Stimulated activated CD8-positive, alpha-beta memory T cell treated with anti-CD3 and anti-CD28 coated beads, Interleukin-7, amount 100 ng/mL, for 24 hours (primary cell): ENCODE measurements at places on chromosomes 3 and 15.
A peak's percentile ranks its signal among the peaks of the same experiment; 100 is the strongest.

- DNase-seq, result no peak
Measured at GRCh38 chr3:32500880-32501782, 1.5 kb downstream of the CMTM6 start.

GRCh38 chr3:57006949-57007419, 53.5 kb upstream of the SPATA12 start:
- no peak for DNase-seq

DNA sequence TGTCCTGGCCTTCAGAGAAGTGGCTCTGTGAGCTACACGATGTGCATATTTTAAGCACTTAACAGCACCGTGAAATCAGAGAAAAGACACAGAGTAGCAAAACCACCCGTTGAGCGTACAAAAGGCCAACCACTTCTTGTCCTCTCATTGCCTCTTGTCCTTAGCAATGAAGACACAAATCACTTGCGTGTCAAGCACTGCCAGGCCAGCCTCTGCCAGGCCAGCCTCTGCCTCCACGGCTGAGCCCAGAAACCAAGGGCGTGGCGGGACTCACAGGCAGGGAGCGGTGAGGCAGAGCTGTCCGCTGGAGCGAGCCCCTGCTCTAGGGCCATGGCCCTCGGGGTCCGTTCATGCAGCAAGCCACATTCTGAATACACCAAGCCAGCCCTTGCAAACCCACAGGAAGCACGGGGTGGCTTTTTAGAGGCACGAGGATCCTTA, 4.0 kb downstream of the MUC4 start:
- no peak for DNase-seq

DNA sequence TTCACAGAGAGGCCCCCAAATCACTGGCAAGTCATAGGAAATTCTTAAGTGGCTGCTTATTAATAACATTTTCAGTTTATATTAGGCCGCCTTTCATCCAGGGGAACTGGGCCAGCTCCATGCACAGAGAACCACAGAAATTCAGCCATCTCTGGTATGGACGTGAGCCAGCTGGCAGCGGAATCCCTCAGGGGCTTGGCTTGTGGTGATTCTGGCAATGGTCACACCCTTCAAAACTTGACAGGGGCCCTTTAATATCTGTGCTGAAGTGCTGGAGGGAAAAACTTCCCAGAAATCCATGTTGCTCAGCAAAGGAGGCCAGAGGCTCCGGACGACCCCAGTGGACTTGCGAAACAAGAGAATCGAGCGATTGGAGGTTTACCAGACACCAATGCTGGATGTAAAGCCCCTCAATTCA, 11.3 kb downstream of the PRICKLE2 start:
- no peak for DNase-seq

DNA sequence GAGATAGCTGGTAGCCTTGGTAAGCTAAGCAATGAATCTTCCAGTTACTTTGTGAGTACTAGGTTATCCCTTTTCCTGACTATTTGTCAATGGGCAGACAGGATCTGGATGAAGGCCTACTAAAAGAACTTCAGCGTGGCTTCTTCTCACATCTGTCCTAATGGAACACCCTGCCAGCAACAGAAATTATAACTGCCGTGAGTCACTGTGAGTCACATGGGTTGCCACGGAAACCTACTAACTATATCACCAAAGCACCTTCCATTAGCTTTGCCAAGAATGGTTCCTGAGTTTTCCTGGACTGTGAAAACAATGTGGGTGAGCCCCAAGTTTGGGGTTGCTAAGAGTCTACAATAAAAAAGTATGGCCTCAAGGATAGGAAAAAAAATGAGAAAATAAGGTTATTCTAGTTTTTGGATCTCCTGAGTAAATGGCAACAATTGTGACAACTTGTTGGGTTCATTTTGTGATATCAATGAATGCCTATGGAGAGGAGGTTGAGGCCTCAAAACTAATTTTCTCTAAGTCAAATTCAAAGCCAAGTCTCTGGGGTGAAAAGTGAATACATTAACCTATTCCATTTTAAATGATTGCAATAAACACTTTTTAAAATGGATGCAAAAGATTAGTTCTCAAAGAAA, 195.1 kb upstream of the ICE2 start:
- peak; percentile 31 for DNase-seq

GRCh38 chr3:84980011-84980410, 21.2 kb downstream of the CADM2 start:
- no peak for DNase-seq

DNA sequence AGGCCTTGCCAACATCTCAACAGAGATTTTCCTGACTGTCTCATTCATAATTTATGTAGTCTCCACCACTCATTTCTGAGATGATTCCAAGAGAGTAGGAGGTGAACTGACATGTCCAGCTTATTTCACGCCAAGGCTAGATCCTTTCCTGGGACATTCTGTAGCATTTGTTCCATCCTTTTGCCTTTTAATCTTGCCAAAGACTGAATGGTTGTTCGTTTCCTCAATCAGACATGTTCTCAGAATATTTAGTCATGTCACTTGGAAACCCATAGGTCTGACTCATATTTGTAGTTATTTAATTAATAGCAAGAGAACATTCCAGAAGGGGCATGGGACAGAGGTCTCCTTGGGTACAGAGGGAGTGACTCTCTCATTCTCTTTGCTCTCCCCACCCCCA, 80.9 kb downstream of the DHX36 start:
- DNase-seq, result no peak

DNA sequence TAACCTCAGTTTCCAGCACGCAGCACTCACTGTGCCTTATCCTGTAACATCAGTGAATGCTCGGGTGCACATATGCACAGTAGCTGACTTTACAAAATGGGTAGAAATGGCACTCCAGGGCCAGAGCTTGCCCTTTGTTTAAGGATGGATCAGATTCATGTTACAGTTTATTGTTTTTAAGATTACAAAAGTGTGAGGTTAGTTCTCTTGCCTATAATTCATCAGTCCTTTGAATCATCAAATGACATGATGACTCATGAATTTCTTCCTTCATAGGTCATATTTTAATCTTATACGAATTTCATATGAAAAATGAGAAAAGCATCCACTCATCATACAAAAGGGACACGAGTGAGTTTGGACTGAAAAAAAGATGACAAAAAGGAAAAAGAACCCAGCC, 545.3 kb downstream of the GBE1 start:
- DNase-seq, result no peak

DNA sequence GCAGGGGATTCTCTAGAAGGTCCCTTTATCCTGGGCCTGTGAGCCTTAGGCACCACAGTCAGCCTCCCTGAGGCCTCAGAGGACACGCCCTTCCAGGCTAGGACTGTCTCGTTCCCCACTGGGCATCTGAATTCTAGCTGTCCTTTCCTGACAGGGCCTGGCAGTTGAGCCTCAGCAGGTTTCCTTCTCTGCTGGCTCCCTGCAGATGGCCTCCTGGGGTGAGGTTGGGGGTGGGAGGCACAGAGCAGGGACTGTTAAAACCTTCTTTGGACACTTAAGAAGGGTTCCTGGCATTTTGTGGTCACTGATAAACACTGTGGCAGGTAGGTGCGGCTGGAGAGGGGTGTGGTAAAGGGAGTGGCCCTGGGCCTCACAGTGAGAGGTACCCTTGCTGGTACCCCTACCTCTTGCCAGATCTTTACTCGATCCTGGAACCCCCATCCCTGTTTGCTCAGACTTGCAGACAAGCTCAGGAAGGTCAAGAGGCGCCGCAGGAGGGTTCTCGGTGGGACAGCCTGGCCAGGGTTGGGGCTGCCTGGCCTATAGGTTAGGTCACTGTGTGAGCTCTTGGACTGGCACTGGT, 8.5 kb downstream of the CLK3 start:
- no peak for DNase-seq
